ENCODE measurements at places on chromosomes 5 and 9. TPM values are rescaled to one million over a fixed set of nuclear protein-coding genes. Genes with fewer than 3 reads are reported as not detected.
A peak's percentile ranks its signal among the peaks of the same experiment; 100 is the strongest.

DNA sequence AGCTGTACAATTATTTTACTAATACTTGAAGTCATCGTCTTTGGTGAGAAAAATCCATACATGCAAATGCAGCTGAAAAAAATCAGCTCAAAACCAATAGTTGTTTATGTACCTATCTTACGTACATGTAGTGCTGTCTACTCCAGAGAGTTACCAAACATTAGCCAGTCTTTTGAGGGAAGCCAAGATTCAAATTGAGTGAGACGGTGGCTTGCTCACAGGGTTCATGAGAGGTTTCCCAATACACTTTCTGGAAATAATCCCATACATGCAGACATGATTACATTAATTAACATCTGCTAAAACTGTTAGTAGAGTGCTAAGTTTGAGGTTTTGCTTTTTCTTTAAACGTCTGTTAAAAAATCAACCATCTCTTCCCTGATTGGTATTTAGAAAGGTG, 2.3 kb downstream of the C9orf72 start:
- DNase-seq = no peak

- DNase-seq = no peak
These were observed 8.1 kb upstream of the SLC34A1 start for GRCh38 chr5:177376107-177376506.

- DNase-seq = peak; percentile 21
These were observed 91.3 kb downstream of the COMMD10 start for GRCh38 chr5:116176121-116176520.

DOK3 gene
- polyA plus RNA-seq = 3.0 TPM

DNA sequence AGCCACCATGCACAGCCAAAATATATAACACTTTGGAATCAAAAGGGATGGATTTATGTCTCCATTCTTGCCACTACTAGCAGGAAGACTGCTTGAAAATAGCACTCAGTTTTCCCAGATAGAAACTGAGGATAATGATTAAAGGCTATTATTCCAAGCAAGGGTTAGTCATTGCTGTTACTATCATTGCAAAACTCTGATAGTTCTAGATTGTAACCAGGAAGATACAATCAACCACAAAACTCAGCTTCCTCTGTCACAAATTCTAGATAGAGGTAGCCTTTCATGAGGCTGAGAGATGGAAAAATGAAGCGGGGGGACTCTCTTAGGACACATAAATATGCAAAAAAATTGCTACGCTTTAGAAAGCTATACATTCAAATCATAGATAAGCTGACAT, 3.1 kb downstream of the ANXA1 start:
- DNase-seq = no peak

NEUROG1 gene
- polyA plus RNA-seq = not detected
